ENCODE measurements at places on chromosomes 4 and X.

GRCh38 chrX:12489341-12489740 lies 301.9 kb upstream of the PRPS2 start:
- DNase-seq = no peak

GRCh38 chr4:38424151-38424871 lies 239.7 kb upstream of the KLF3 start:
- no peak for DNase-seq

- no peak for DNase-seq
Measured at GRCh38 chr4:57154191-57154590, 44.0 kb upstream of the IGFBP7 start.

GRCh38 chr4:4269331-4269731 lies 20.6 kb downstream of the LYAR start:
- peak; percentile 71 for DNase-seq

GRCh38 chr4:48748949-48749596 lies 31.0 kb downstream of the FRYL start:
- no peak for DNase-seq

GRCh38 chr4:83335701-83336100 lies 1.1 kb upstream of the HPSE start:
- no peak for DNase-seq

Measured in activated gamma-delta T cell treated with Interleukin-2 at 50 U/mL for 16 hours (primary cell).